Dermis lymphatic vessel endothelial cell (primary cell): ENCODE measurements at places on chromosomes 4 and X. TPM values are rescaled to one million over a fixed set of nuclear protein-coding genes. Genes with fewer than 3 reads are reported as not detected.

UGT2B15 gene
- total RNA-seq, result not detected in 2 replicates

IL15 gene
- 0.52 and 2.1 TPM in 2 replicates for total RNA-seq

TRIM60 gene
- total RNA-seq, result not detected in 2 replicates

GPRASP1 gene
- 1.5 and 1.8 TPM in 2 replicates for total RNA-seq

ZXDA gene
- total RNA-seq, result 12.0 and 13.1 TPM in 2 replicates

S100P gene
- total RNA-seq, result 0.54 TPM in 1 of 2 replicates, not detected in the other

BMPR1B gene
- total RNA-seq, result 0.09 TPM in 1 of 2 replicates, not detected in the other

FAT4 gene
- total RNA-seq, result 62.5 and 63.4 TPM in 2 replicates

CORIN gene
- total RNA-seq, result under 0.01 TPM in 2 replicates

TMLHE gene
- total RNA-seq, result 7.5 and 8.7 TPM in 2 replicates

C4orf33 gene
- total RNA-seq, result 3.0 and 3.4 TPM in 2 replicates

ZFP92 gene
- 0.26 and 0.43 TPM in 2 replicates for total RNA-seq

SSX3 gene
- total RNA-seq, result not detected in 2 replicates

ADAM29 gene
- total RNA-seq, result not detected in 2 replicates

TEX13D gene
- total RNA-seq, result not detected in 2 replicates

USP27X gene
- total RNA-seq, result 3.1 and 3.8 TPM in 2 replicates

ARMCX4 gene
- total RNA-seq, result 3.9 and 4.0 TPM in 2 replicates

LAMP2 gene
- total RNA-seq, result 117 and 137 TPM in 2 replicates

CEP135 gene
- 6.5 and 6.6 TPM in 2 replicates for total RNA-seq

TGIF2LX gene
- not detected in 2 replicates for total RNA-seq

ASB9 gene
- total RNA-seq, result 0.43 and 0.54 TPM in 2 replicates

FABP2 gene
- not detected in 2 replicates for total RNA-seq

INPP4B gene
- 23.2 and 28.6 TPM in 2 replicates for total RNA-seq

MSANTD1 gene
- total RNA-seq, result 0.09 and 0.11 TPM in 2 replicates

SHOX gene
- total RNA-seq, result under 0.01 TPM in 1 of 2 replicates, not detected in the other

ASB12 gene
- total RNA-seq, result not detected in 2 replicates

ARSJ gene
- total RNA-seq, result 10.1 and 15.7 TPM in 2 replicates
